ENCODE measurements at places on chromosomes 2 and 18.

GRCh38 chr2:140891614-140892212, 1239.1 kb downstream of the LRP1B start:
- no peak for DNase-seq

DNA sequence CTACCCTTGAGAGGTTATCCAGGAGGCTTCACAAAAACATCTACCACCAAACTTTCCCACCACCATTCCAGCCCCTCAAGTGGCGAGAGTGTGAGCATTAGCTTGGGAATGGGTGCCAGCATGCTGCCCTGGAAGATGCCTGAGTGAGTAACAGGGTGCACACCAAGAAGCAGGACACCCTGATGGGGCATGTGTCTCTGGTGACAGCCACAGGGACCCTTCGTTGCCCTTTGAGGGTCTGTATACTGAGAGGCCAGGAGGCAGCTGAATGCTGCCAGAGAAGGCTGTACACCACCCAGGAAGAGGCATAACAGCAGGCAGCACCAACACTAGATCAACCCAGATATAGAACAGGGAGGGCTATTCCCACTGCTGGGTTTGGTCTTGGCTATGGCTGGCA, 233.6 kb upstream of the THSD7B start:
- no peak for DNase-seq

DNA sequence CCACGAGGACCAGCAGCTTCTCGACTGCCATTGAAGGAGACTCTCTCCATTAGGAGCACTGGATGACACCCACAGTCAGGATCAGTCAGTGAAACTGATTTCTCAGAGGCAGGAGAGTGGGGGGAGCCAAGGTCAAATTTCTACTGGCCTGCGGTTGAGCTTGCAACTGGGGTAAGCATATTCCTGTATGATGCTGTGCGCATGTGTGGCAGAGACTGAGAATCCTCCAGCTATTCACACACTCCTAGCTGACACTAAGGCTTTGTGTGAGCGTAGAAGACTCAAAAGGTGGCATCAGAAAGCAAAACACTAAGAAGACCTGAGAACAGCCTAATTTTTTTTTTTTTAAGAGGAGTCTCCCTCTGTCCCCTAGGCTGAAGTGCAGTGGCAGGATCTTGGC, 19.8 kb upstream of the TTL start:
- DNase-seq: no peak

DNA sequence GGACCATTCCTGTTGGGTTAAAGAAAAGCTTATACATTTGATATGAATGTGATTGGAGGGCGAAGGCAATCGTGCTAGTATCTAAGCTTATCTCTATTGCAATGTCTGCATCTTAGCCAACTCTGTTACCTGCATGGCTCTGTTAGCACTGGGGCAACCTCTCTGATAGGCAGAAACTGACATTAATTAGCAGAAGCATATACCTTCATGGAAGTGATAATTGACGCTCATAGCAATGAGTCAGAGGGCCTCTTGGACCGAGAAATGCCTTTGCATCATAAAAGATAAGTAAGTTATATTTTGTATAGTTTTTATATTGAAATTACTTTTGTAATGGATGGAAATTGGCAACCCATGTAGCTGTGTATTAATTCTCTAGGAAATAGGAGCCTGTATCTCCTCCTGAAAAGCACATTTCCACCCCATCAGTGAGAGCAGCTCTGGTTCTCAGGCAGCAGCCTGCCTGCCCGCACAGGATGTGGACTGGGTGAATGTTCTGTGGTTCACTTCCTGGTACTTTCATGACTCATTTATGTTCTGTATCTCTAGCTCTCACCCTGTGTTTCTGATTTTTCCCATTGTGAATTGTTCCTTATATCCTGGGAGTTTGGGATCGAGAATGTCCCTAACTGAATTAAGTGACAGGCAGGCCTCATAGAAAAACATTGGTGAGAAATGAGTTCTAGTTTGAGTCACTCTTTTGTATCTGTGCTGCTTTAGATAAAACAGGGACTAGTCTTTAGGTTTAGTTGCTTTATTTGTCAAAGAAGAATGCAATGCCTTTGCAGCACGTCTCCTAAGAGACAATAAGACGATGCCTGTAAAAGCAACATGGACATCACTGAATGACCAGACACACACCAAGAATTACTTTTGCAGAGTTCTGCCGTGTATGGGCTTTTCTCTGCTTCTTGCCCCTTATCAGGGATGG, 344.9 kb downstream of the DCDC2C start:
- no peak for DNase-seq

DNA sequence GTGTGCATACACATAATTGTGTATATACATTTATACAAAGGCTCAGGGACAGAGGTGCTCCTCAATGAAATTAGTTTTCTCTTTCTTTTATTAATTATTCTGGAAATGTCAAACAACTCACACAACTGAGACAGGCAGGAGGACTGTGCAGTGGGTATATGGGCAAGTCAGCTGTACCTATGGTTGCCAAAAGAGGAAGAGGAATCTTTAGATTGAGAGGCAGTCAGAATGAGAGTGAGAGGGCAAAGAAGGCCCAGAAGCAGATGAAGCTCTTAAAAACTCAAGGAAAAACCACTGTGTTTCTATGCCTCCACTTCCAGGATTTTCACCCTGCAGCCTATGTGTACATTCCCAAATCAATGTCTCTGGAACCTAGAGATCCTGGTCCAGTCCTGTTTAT, 79.1 kb downstream of the CACNB4 start:
- DNase-seq: no peak

DNA sequence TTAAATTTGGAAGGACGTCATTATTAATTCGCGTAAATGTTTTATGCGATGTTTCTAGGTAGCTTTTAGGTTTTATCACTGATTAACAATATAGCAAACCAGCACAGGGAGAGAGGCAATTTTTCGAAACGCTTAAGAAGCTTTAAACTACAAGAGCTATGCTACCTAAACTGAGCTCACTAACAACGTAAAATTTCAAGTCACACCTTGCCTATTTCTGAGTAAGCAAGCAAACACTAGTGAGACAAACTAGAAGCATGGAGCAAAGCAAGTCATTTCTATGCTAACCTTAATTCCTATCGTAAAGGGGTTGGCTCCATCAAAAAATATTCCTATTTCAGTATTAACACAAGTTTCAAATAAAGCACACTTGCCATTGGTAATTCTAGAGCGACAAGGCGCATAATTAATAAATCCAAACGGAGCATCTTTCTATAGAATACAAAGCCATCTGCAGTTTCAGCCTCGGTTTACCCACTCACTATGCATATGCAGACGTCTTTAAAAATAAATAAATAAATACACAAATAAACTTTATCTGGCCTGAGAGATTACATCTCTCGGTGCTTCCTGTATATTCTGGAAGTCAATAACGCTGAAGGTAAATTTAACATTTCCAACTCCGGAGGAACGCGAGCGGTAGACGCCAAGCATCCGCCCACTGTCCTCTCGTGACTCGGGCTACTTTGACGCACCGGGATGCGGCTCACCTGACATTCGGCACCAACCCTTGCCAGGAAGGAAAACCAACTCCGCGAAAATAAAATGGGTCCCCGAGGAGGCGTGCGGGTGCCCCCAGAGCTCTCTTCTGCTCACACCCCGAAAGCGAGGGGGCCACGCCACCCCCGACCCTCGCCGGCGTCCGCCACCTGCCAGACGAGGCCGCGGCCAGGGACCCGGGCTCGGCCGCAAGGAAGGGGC, 947 bp downstream of the ITSN2 start:
- no peak for DNase-seq

DNA sequence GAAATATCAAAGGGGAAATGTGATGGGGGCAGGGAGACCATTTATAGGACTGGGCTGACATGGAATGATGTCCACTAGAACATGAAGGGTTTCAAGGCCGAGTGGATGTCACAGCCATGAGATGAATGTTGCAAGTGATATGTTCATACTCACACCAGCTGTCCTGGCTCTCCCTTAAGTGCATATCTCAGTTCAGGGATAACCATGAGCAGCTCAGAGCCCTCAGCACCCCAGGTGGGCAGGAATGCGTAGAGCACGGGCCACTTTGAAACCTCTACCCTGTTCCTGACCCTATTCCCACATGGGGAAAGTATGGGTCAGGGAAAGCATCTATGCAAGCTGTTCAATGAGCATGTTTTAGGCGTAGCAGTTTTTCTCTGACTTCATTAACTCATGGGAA, 12.4 kb upstream of the EML4 start:
- no peak for DNase-seq

DNA sequence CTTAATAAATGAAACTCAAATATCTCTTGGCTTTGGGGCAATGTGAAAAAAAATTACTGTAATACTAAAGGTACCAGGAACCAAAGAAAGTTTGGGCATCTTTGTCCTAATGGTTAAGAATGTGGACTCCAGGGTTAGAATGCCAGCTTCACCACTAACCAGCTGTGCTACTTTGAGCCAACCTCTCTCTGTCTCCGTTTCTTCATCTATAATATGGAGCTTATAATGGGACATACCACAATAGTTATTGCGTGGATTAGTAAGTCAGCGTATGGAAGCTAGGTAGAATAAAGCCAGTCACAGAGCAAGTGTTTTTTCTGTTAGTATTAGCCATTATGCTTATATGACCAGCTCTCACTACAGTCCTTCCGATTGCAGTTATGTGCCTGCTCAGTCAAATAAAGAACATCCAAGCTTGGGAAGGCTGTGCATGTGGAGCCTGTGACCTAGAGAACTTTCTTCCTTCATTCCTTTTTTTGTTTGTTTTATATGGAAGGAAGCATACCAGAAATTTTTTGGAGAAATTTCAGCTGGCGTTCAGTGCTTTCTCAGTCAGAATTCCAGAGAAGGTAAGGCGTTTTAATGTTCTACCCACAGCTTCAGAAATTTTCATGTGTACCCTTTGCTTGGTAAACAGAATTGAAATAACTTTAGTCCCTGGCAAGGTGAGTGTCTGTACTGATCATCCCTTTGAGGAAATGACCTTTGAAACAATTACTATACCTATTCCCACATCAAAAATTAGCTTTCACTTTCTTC, 114.0 kb upstream of the RND3 start:
- no peak for DNase-seq

DNA sequence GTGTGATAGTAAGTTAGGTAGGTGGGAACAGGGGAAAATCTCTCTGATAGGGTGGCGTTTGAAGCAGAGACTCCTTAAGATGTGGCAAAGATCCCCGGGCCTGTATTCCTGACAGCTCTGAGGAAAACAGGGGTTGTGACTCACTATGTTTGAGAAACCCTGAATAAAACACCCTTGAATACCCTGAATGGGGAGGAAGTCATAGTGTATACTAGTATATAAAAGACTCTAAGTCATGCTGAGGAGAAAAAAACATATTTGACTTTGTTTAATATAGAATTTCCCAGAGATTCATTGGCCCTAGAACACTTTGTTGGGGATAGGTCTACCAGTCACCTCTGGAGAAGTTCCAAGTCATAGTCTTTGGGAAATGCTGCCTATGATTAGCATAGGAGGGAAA, 590.9 kb downstream of the IRS1 start:
- no peak for DNase-seq

- no peak for DNase-seq
These were observed 297.8 kb upstream of the KCNJ3 start for GRCh38 chr2:154400563-154401290.

DNA sequence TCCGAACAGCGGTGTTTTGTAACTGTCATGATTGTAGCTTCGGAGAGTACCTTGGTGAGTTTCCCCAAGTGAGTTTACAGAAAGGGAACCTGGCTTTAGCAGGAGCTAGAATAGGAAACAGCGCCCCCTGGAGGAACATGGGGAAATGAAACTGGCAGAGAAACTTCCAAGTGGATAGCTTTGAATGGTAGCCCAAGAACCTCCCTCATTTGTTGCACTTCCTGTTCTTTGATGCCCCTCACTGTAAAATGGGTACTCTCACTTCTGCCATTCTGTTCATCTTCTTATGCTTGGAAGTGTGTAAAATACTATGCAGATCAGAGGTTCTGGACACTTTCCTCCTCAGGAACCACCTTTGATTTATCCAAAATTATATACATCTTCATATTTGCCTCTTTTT, 36.2 kb downstream of the CHST10 start:
- DNase-seq: peak; percentile 48

DNA sequence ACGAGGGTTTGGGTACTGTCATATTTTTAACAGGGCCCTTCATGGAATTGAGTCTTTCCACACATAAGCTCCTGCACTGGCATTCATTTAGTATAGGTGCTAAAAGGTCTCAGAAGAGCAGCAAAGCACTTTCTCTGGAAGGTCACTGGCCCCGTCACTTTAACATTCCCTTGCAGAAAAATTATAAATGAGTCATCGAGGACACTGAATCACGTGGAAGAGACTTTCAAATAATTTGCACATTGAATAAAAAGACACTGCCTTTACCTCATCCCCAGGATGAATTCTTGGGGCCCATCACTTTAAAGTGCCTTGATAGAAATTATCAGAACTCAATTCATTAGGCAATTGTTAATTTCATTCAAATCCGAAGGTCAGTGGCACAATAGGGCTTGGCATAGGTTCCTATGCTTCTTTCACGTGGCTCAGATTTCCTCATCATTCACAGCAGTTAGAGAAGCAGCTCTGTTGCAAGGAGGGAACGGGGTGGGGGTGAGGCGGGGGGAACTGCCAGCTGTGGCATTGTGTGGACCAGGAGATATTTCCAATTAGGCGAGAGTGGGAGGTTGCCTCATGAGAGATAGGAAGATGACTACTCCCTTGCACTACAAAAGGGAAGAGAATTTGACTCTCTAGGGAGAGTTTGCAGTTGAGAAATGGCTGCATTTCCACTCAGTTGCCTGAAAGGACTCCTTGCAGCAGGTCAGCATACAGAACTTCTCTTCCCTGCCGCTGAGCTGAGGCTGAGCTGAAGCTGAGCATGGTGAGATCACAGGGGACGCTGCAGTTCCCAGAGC, 86.3 kb upstream of the NPAS2 start:
- peak; percentile 36 for DNase-seq

DNA sequence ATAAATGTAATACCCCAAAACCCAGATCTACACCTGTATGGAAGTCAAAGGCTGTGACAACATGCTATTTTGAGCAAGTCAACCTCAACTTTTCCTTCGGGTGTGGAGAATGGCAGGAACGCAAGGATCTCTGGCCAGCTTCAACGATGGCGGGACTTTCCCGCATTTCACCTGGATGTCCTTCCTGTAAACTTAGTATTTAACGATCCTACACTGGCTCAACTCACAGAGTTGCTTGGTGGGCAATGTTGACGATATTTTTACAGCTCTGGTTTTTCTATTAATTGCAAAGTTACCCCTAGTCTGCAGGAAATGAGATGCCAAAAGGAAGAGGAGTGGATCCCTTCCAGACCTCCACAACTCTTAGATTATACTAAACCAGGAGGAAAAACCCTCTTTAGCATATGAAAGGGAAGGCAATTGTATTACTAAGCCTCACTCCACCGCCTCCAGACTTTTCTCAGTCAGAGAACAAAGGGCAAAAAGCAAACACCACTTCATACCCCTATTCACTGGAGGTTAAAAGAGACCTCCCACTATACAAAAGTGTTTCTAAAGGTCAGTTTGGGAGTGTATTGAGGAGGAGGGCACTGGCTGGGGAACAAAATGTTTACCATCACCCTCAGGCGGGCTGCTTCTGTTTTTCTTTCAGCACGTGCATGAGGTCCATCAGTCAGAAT, 56.5 kb upstream of the ACVR1 start:
- DNase-seq: no peak

DNA sequence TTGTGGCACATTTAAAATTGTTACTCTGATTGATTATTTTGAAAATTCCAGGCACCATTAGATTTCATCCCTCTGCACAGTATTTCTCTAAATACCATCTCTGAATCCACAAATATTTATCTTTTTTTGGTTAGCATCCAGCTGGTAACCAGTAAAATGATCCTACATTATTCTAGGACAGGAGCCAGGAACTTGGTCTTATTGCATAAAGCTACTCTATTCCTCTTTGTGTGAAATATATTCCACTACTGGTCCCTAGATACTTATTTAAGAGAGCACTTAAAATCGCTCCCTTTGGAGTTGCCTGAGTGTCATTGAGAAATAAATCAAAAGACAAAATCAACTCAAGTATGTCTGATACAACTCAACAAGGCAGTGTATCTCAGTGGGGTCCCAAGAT, 7.4 kb upstream of the MBOAT2 start:
- DNase-seq: peak; percentile 61

All from AG04450 (cell line).